SJCRH30 (cell line): ENCODE measurements at places on chromosomes 5 and 9.

DNA sequence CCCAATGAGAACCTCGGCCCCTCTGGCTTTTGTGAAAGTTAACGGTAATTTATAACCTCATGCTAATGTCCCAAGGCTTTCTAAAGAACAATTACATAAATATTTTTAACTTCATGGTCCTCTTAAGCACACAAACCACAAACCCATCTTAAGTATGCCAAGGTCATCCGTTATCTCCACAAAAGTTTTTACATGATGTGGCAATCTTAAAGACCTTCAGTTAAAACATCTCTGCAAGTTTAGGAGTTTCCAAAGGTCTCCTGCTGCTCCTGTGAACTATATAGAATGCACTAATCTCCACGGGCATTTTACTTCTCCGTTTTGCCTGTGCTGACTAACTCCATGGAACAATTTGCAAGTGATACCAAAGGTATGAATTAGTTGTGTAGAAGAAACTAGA, 228.2 kb downstream of the TLE1 start:
- DNase-seq, result no peak

GRCh38 chr5:35430381-35431162, 187.1 kb upstream of the SPEF2 start:
- no peak for DNase-seq

DNA sequence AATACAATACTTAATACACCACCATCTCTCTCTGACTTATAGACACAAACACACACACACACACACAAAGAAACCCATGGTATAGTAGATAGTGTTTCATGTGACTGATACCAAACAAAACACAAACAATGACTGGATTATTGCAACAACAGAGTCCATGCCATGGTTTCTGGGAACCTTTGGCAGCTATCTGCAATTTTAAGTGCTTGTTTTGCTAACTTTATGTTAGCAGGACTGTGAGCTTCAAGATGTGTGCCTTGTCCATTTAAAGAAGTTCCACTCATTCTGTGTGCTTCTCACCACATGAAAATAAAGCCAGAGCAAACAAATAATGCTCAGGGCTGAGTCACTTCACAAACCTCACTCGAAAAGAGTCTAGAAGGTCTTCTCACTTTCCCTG, 15.1 kb upstream of the LURAP1L start:
- no peak for DNase-seq

GRCh38 chr5:84983093-84983492, 598.4 kb upstream of the EDIL3 start:
- no peak for DNase-seq

- DNase-seq, result no peak
Observed at GRCh38 chr5:98248949-98249348, 524.5 kb upstream of the RGMB start.

DNA sequence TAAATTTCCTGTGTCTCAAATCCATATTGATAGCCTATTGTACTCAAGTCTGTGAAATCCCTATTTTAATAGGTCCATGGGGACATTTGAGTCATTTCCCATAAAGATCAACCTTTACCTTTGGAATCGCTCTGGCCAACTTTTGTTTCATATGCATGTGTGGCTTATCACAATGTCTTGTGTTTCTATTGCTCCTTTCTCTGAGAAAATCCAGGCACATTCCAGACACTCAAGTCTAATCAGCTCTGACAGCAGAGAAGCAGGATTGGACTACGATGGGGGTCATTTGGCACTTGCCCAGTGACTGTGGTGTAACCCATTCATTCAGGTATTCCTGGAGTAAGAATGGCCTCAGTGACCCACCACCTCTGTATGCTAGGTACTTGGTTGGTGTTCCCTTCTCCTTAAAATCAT, 48.4 kb downstream of the ACTBL2 start:
- DNase-seq, result no peak

GRCh38 chr5:73435759-73436534, 12.6 kb downstream of the FOXD1 start:
- no peak for DNase-seq

- DNase-seq, result no peak
Observed at GRCh38 chr9:95060234-95060633, 257.3 kb downstream of the FANCC start.

- peak; percentile 94 for DNase-seq
Observed at GRCh38 chr5:33788922-33789566, 102.7 kb downstream of the ADAMTS12 start.

- no peak for DNase-seq
Observed at GRCh38 chr9:37392272-37392671, 30.2 kb upstream of the GRHPR start.

DNA sequence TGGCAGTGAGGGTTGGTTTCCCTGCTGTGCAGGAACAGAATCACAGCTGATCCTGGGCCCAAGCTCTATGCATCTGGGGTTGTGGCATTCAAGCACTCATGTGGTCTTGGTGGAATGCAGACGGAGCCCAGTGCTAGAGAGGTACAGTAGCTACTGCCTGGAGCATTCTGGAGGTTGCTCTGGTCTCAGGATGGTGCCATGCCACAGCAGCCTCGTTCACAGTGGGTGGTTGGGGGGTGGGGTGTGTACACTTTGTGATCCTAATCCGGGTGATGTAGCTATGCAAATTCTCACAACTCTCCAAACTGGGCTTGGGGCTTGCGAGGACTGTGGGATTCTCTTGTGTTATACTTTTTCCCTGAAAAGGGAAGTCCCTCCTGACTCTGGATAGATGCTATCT, 45.2 kb downstream of the FGD3 start:
- DNase-seq, result no peak

GRCh38 chr5:20231040-20231439, 243.0 kb upstream of the CDH18 start:
- DNase-seq, result no peak

GRCh38 chr5:160605266-160605665, 183.6 kb downstream of the PTTG1 start:
- DNase-seq, result no peak

GRCh38 chr5:95760273-95761191, 29.4 kb downstream of the RHOBTB3 start:
- DNase-seq, result peak; percentile 32

DNA sequence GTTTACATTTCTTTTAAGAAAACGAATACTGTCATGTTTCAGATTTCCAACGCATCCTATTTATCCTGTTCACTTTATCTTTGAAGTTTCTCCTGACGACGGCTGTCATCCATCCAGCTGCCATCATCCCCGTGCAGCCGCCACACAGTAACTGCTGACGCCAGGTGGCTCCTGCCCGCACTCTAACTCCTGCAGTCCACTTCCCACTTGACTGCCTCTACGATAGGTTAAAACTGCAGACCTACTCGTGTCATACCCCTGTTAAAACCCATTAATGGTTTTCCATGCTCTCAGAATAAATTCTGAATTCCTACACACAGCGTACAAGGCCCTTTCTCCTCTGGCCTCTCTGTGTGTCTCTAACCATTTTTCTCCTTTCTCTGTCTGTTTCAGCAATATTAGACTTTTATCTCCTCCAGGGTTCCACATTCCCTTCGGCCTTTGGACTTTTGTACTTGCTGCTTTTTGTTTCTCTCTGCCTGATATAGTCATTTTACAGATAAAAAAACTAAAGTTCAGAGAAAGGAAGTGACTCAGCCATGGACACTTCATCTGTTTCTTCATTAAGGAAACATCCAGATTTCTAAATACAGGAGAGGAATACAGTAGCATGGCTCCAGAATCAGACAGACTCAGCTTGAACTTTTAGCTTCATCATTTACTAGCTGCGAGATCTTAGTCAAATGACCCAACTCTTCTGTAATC, 84.9 kb downstream of the ADAMTS12 start:
- DNase-seq, result no peak

GRCh38 chr5:112245656-112246055, 173.4 kb downstream of the EPB41L4A start:
- DNase-seq, result no peak

DNA sequence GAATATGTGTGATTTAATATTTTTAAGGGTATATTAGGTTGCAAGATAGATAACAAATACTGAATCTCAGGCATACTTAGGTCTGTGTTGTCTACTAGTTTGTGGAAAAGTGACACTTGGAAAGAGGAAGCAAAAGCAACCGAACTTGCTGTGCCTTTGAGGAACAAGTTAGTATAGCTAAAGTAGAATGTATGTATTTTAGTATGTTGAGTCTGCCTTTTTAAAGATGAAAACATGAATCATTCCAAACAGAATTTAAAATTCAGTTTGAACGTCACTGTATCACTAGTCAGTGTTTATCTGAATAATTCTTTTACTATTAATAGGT, 12.9 kb downstream of the TLE4 start:
- no peak for DNase-seq

- no peak for DNase-seq
Observed at GRCh38 chr9:69496846-69497450, 171.9 kb downstream of the ENTREP1 start.

GRCh38 chr5:75568202-75568601, 43.1 kb upstream of the ANKDD1B start:
- no peak for DNase-seq

- DNase-seq, result peak; percentile 84
Observed at GRCh38 chr9:108271646-108272348, 584.0 kb downstream of the ACTL7B start.

DNA sequence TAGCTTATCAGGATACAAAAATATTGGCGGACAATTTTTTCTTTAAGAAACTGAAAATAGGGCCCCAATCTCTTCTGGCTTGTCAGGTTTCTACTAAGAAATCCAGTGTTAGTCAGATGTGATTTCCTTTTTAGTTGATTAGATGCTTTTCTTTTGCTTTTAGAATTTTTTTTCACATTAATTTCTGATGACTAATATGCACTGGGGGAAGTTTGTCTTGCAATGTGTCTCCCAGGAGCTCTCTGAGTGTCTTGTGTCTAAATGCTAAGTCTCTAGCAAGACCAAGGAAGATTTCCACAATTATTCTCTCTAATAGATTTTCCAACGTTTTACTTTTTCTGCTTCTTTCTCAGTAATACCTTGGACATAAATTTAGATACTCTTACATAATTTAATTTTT, 559.8 kb upstream of the TYRP1 start:
- no peak for DNase-seq

DNA sequence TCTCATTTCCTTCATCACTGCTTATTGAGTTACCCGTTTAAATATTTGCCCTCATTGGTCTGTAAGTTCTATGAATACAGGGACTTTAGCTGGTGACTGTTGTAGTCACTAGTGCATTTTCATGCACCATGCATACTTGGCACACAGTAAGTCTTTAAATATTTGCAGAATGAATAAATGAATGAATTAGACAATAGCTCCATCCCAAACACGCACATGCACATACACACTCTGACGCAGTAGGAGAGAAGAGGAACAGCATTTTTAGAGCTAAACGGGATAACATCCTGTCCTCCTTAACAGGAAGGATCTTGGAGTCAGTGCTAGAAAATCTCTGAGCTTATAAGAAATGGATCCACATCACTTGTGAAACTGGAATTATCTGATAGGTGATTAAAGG, 447.7 kb downstream of the KIF4B start:
- DNase-seq, result no peak

- no peak for DNase-seq
Observed at GRCh38 chr5:113749334-113749733, 235.8 kb downstream of the YTHDC2 start.

DNA sequence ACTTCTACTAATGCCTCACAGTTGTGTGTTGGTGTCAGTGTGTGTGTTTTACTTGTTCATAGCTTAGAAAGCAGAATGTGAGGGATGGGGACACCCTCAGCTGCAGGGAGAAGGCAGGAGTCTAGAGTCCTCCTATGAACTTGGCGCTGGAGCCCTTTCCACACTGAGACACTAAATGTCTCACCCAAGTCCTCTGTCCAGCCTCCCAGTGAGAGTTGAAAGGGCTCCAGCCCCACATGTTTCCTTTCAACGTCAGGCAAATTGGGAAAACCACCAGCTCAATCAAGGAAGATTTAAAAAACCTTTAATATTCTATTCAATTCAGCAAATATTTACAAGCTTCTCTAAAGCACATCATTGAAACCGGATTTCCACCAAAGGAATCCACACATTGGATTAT, 167.6 kb upstream of the MSX2 start:
- no peak for DNase-seq

- peak; percentile 73 for DNase-seq
Observed at GRCh38 chr9:112925058-112925641, 34.5 kb upstream of the SLC46A2 start.

DNA sequence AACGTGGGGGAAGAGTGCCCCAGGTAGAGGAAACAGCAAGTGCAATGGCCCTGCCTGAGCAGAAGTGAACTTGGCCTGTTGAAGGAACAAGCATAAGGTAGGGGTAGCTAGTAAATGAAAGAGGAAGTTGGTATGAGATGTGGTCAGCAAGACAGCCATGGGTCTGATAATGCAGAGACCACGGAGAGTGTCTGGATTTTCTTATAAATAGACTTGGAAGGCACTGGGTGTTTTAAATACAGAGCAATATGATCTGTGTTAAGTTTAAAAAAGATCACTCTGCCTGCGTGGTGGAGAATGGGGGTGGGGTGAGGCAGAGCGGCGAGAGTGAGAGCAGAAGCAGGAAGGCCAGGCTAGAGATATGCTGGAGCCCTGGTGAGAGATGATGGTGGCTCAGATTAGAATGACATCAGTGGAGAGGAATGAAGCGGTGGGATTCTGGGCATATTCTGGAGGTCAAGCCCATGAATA, 4.2 kb downstream of the ADAM19 start:
- DNase-seq, result peak; percentile 45

DNA sequence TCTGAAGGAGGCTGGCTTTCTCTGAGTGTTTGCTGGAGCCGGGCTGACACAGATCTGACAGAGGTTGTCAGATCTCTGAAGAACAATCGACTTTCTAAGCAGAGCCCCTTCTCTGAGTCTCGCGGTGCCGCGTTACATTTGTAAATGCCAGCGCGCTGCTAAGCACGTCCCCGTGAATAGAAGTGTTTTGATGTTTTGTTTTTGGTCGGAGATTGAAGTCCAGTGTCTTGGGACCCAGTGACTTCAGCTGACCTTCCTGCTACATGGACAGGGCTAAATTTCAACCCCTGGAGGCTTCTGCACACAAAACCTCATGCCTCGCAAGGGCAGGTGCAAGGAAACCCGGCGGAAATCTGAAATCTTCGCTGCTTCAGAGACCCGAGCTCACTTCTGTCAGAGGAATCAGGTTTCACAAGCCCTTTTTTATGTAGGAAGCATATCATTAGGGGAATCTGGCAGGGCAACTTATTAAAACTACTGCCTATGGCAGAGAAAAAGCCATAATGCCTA, 27.2 kb downstream of the NEUROG1 start:
- peak; percentile 53 for DNase-seq

GRCh38 chr9:121362813-121363621, 7.0 kb downstream of the STOM start:
- no peak for DNase-seq

DNA sequence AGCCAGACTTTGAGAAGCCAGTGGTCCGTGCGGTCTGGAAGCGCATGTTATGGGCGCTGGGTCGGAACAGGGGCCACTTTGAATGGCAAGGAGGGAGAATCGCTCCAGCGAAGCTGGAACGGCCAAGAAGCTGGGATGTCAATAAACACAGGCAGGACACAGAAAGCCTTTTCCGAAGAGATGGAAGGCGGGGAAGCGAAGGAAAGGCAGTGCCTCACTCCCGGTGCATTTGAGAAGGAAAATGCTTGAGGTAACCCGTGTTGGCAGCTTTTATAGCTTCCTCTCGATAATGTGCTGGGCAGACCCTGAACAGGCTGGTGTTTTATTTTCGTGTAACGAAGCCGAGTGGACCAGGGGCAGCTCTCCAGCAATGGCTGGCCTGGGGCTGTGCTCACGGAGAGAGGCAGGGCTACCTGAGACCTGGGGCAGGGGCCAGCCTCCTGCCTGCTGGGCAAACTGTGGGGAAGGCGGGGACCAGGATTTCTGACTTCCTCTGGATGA, 84.2 kb upstream of the SPRY4 start:
- no peak for DNase-seq
